CD14-positive monocyte (primary cell): ENCODE measurements at places on chromosomes 7 and 10.

DNA sequence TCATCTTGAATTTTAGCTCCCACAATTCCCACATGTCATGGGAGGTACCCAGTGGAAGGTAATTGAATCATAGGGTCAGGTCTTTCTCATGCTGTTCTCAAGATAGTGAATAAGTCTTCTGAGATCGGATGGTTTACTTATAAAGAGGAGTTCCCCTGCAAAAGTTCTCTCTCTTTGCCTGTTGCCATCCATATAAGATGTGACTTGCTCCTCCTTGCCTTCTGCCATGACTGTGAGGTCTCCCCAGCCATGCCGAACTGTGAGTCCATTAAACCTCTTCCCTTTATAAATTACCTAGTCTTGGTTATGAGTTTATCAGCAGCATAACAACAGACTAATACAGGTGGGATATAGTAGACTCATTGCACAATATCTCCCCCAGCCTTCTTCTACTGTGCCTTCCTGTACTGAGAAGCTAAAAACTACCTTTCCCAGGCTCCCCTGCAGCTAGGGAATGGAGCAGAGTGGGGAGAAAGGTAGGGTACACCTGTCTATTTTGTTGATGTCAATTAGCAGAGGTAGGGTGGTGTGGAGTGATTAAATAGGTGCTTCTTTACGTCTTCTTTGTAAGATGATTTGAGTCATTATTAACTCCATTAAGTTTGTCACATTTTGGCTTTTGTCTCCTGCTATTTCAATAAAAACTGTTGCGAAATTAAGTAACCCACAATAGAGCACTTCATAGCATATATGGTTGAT, 48.2 kb upstream of the EBLN1 start:
- H3K27ac ChIP-seq, result no peak overlapping the region
- no peak for DNase-seq
- no peaks in the 10 kb centered on the region for H3K36me3 ChIP-seq
- H3K27me3 ChIP-seq, result no peaks in the 10 kb centered on the region
- no peak overlapping the region for H3K4me3 ChIP-seq

DNA sequence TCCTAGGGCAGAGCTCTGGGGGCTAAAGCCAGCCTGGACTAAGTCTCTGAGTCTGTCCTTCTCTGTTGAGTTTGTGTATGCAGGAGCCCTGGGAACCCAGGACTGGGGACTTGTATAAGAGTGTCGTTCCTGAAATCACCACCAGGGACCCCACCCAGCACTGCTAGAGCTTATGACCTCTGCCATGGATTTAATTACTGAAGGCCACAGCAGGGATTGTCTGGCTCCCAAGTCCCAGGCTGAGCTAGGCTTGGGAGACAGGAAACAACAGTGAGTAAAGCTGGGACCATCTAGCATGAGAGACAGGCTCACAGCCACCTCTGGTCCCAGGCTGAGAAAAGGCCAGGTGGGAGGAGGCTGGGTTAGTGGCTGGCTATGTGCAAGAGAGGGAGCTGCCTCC, 1.4 kb upstream of the TSPAN15 start:
- no peak overlapping the region for H3K27ac ChIP-seq
- DNase-seq, result peak; percentile 31
- peaks cover 14% of the 10 kb centered on the region for H3K4me1 ChIP-seq
- peaks cover 25% of the 10 kb centered on the region for H3K27me3 ChIP-seq
- no peaks in the 10 kb centered on the region for H3K36me3 ChIP-seq

DNA sequence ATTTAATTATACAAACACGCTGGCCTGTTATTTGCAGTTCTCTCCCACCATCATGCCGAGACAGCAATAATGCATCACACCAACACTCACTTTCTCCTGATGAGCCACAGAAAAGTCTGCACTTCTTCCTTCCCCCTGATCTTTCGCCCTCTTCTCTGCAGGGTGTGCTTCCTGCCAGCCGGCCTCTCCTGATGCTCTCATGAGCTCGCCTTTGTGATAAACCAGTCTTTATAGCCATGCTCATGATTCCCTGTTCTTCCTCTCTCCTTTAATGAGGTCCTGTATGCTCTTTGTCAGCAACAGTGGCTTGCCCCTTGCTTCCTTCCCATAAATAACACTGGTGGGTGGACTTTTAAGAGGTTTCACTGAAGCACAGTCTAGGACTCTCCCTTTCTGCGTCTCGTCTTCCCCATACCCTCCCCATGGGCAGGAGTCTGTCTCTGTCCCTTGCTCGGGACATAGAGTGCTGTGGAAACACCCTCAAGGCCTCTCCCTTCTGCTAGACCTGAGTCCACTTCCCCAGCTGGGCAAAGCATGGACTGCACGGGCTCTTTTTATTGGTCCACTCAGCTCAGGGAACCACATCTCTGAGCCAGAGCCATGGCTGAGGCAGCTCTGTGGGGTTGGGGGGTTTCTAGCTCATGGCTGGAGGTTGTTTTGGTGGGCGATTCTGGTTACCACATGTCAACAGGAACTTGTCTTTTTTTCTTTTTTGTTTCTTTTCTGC, 133.9 kb downstream of the C10orf105 start:
- no peak for DNase-seq
- no peak overlapping the region for H3K4me3 ChIP-seq
- H3K27me3 ChIP-seq, result no peaks in the 10 kb centered on the region
- H3K4me1 ChIP-seq, result peaks cover 12% of the 10 kb centered on the region

DNA sequence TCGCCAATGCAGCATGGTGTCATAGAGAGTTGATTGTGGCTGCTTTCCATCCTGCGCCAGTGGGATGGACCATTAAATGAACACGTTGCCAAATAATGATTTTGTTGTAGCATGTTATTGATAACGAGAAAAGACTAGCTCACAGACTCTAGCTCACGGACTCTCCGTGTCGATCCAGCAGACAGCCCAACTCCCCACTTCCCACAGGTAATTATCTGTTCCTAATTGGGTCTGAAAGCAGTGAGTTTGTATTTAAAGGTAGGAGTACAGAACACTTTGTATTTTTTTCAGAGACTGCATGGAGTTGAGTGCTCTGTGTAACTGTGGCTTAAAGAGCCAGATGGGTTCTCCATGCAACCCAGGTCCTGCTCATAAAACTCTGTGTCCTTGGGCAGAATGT, 1250.5 kb downstream of the TYW1 start:
- no peak for DNase-seq
- no peaks in the 10 kb centered on the region for H3K36me3 ChIP-seq
- H3K4me3 ChIP-seq, result no peak overlapping the region
- H3K27me3 ChIP-seq, result no peaks in the 10 kb centered on the region

DNA sequence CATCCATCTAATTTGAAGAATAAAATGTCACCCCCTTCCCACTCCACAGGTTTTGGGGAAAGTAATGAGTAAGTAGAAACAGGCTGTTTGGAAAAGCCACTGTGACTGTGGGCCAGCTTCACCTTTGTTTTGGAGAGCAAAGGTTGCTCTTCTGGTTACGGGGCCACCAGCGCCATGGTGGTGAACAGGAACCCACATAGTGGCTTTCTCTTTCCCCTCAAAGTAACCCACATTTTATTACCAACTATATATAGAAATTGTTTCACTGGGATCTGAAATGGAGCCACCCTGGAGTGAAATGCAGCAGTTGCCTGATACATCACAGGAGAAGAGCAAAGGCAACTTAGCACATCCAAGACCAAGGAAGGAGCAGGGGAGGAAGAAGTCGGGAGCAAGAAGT, 112.3 kb upstream of the EFCAB10 start:
- no peaks in the 10 kb centered on the region for H3K36me3 ChIP-seq
- H3K4me1 ChIP-seq, result peaks cover 10% of the 10 kb centered on the region
- no peak for DNase-seq
- no peaks in the 10 kb centered on the region for H3K27me3 ChIP-seq

- peaks cover 100% of the 10 kb centered on the region for H3K36me3 ChIP-seq
- no peaks in the 10 kb centered on the region for H3K27me3 ChIP-seq
- H3K27ac ChIP-seq, result no peak overlapping the region
- no peaks in the 10 kb centered on the region for H3K4me1 ChIP-seq
- no peak for DNase-seq
- no peak overlapping the region for H3K4me3 ChIP-seq
These were observed 277.3 kb downstream of the CELF2 start for GRCh38 chr10:11294831-11295450.

DNA sequence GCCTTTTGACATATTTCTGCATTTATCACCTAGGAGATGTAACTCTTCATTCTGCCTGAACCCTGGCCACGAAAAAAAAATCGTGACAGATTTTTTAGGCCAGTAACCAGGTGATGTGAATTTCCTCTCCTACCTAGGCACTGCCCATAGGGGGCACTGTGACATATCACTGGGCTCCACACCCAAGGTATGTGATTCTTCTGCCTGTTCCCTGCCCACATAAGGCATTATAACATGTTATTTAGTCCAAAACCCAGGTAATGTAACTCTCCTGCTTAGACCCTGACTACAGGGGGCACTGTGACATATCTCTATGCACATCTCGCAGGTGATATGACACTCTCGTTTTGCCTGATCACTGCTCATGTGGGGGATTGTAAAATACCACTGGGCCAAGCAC, 29.5 kb upstream of the ZNF107 start:
- H3K27me3 ChIP-seq, result no peaks in the 10 kb centered on the region
- H3K27ac ChIP-seq, result no peak overlapping the region
- no peaks in the 10 kb centered on the region for H3K4me1 ChIP-seq
- no peaks in the 10 kb centered on the region for H3K36me3 ChIP-seq
- DNase-seq, result no peak

- no peaks in the 10 kb centered on the region for H3K36me3 ChIP-seq
- H3K4me1 ChIP-seq, result peaks cover 32% of the 10 kb centered on the region
- no peak for DNase-seq
- no peak overlapping the region for H3K4me3 ChIP-seq
- peaks cover 2% of the 10 kb centered on the region for H3K27me3 ChIP-seq
These were observed 25.1 kb downstream of the ZNF467 start for GRCh38 chr7:149748076-149748874.

DNA sequence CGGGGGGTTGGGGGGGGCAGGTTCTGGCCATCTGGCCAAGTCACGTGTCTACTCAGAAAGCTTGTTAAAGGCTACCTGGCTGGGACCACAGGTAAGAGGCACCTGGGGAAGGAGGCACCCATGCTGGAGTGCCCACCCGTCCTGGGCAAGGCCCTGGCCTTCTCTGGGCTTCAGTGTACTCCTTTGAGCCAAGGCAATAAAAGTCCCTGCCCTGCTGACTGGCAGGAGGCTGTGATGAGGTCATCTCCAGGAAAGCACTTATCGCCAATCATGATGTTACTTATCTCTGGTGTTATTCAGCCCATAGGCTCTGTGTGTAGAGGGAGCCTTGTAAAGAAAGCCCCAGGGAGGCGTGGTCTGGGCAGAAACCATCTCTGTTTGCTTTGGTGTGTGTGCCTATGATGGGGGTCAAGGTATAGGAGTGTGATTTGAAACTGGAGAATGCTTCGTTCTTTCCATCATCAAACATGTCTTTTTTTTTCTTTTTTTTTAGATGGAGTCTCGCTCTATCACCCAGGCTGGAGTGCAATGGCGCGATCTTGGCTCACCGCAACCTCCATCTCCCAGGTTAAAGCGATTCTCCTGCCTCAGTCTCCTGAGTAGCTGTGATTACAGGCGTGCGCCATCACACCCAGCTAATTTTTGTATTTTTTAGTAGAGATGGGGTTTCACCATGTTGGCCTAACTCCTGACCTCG, 2.5 kb upstream of the CLDN4 start:
- DNase-seq, result no peak
- no peaks in the 10 kb centered on the region for H3K36me3 ChIP-seq
- H3K27ac ChIP-seq, result no peak overlapping the region
- H3K27me3 ChIP-seq, result no peaks in the 10 kb centered on the region

GRCh38 chr7:131538071-131538812, 18.2 kb downstream of the PODXL start:
- no peaks in the 10 kb centered on the region for H3K4me1 ChIP-seq
- no peaks in the 10 kb centered on the region for H3K36me3 ChIP-seq
- DNase-seq, result no peak
